ENCODE measurements at places on chromosomes 2 and 18.

DNA sequence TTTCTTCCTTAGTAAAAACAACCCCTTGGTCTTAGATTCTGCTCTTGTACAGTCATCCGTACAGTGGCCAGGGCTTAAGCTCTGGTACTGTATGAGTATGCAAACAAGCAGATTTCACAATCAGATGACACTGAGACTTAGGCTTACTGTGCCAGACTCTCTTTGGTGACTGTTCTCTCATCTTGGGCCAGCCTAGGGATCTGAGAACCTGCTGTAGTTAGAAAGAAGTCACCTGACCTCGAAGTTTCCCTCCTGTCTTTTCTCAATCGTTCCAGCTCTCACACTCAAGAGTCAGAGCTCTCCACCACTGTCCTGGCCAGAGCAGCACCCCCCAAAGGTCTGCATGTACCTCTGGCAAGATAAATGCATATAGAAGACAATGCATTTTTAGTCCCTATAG lies 63.2 kb downstream of the ZEB2 start:
- no peak for DNase-seq

GRCh38 chr2:5183031-5183430 lies 509.2 kb upstream of the SOX11 start:
- no peak for DNase-seq

- no peak for DNase-seq
Observed at GRCh38 chr2:101328474-101329007, 20.0 kb upstream of the RNF149 start.

DNA sequence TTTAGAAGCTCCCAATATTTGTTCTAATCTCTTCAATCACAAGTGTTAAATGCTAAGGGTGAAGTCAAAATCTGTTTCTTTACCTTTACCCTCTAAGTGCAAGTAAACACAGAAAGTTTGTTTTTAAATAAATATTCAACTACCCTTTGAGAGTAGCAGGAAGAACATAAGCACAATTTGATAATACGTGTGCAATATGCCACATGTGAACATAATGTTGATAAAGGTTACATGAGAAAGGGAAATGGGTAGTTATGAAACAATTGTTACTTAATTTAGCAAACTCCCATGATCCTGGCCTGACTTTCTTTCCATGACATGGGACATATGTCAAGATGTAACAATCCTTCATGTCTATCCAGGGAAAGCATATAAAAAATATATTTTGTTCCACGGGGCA lies 7.1 kb downstream of the SPRED2 start:
- no peak for DNase-seq

- no peak for DNase-seq
Observed at GRCh38 chr2:13504808-13505207, 788.1 kb downstream of the TRIB2 start.

- DNase-seq: no peak
Observed at GRCh38 chr2:18829251-18829902, 240.0 kb upstream of the NT5C1B start.

DNA sequence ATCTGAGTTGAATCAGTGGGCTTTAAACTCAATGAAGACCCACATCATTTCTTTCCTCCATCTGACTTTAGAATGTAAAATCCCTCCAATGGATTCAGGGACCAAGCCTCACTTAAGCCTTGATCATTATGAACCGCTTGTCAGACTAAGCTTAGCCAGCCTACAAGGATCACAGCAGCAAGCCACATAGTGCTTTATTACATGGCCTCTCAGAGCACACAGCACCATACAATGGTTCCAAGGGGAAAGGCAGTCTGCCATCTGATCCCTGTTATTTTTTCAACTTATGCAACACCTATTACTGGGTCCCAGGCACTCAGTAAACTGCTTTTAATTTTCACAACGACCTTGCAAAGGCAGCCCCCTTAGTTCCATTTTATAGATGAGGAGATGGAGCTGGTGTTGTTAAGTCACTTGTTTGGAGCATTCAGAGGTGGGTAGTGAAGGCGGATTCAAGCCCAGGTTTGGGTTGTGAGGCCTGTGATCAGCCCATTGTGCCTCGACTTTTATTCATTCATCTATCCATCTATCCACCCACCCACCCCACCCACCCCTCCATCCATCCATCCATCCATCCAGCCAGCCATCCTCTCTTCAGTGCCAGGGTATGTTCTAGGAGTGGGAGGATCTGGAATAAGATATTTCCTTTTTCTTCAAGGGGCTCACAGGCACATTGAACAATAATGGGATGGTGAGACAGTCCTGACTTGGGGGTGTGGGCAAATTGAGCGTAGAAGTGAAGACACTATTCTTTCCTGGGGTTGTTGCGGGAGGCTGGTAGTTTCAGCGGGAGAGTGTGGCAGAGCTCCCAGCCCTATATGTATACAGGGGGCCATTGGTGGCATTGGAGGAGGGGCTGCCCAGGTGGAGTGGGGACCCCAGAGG lies 141.2 kb downstream of the MYCN start:
- DNase-seq: no peak

GRCh38 chr2:180597179-180597578 lies 383.2 kb upstream of the UBE2E3 start:
- no peak for DNase-seq

GRCh38 chr18:10752382-10752781 lies 226.6 kb downstream of the NAPG start:
- no peak for DNase-seq

DNA sequence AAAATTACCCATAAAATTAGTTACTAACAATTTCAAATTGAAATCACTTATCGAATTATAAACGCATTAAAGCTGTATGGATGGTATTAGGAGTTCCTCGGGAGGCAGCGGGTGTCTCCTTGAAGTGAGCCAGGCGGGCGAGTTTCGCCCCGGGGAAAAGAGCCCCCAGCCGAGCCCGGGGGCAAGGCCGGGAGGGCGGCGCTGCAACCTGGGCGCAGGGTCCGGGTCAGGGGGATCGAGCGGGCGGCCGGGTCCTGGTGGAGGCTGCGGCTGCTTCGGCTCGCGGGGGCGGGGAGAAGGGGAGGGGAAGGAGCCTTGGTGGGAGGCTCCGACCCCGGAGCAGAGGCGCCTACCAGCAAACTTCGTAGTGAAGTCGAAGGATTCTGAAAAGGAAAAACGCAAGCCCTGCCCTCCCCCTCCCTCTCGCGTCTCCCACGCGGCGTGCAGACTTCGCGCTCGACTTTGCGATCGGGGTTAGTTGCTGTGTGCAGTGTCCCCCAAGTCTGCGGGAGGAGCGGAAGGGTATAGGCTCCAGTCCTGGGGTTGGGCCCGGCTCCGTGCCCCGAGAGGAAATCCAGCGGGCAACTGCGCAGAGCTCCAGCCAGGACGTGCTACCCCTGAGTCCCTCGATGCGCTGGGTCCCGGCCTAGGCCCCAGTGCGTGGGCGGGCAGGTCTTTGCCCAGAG lies 140.8 kb downstream of the MEIS1 start:
- no peak for DNase-seq

GRCh38 chr18:76491776-76492668 lies 3.0 kb downstream of the ZNF516 start:
- DNase-seq: no peak

- no peak for DNase-seq
Observed at GRCh38 chr2:105100046-105100840, 62.4 kb downstream of the MRPS9 start.

GRCh38 chr18:56748698-56749268 lies 97.6 kb downstream of the WDR7 start:
- DNase-seq: no peak

- DNase-seq: no peak
Observed at GRCh38 chr2:180449171-180449915, 442.2 kb upstream of the CWC22 start.

- no peak for DNase-seq
Observed at GRCh38 chr2:75177427-75177826, 21.9 kb downstream of the TACR1 start.

DNA sequence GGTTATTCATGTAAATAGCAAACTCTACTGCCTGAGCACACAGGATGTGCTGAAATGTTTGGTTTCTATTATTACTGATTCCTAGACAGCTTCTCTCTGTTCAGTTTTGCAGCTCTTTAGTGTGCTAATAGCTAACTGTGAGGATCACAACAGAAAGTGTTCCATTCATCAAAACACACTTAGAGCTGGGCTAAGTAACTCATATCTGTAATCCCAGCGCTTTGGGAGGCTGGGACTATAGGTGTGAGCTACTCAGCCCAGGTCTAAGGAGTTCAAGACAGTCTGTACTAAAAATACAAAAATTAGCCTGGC lies 63.2 kb downstream of the MOGAT1 start:
- DNase-seq: no peak

DNA sequence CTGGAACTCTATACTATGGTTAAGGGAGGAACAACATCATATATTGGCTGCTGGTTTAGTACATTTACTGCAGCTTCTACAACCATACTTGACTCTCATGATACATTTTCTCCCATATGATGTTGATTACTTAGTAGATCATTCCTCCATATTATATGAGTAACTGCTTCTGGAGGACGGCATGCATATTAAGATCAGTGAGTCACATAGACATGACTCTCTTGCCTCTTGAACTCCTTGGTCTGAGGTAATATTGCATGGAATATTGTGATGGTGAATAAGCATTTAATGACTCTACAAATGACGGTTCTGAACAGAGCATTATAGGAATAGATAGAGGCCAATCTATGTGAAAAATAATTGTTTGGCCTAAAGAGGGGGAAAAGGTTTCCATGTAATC lies 418.8 kb upstream of the SPHKAP start:
- no peak for DNase-seq

GRCh38 chr2:172340394-172340793 lies 87.0 kb upstream of the ITGA6 start:
- DNase-seq: no peak

DNA sequence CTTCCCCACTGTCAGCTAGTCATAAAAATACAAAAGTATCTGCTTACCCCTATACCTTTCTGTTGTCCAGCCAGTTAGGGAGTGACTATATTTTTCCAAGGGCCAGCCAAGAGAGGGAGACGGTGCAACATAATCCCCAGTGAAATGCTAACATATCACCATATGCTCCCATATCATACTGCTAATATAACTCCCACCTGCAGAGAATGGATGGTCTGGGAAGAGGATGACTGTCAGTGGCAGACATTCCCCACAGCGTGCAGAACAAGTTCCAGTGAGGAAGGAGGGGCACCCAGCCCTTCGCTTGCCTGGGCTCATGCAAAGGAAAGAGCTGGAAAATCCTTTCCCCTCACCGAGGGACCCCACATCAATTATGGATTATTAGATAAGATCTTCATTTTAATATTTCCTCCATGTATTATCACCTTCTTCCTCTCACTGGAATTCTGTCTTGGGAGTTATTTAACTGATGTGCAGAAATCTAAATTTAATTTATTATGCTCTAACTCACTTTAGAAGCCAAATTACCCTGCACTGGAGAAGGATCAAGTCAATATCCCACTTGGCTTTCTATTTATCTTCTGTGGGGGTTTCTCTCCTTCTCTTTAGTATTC lies 135.6 kb downstream of the GALNT14 start:
- DNase-seq: no peak

- no peak for DNase-seq
Observed at GRCh38 chr2:44480068-44480467, 118.3 kb downstream of the CAMKMT start.

- no peak for DNase-seq
Observed at GRCh38 chr2:26493566-26493965, 15.6 kb upstream of the OTOF start.

DNA sequence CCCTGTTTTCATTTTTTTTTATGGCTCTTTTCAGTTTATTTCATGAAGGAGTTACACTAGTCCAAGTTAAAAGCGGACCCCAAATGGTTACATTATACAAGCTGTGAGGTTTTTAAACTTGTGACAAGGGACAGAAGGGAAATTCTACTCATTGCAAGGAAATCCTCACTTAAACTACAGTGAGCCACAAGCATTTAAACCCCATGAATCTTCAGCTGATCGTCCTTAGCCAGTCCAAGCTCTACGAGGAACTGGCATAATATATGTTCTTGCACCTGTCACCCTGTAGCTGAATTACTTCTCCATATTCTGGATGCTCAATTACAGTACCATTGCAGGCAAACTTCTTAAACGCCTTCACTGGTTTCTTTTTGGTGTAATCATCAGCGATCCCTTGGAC lies 64.5 kb downstream of the ASAP2 start:
- no peak for DNase-seq

DNA sequence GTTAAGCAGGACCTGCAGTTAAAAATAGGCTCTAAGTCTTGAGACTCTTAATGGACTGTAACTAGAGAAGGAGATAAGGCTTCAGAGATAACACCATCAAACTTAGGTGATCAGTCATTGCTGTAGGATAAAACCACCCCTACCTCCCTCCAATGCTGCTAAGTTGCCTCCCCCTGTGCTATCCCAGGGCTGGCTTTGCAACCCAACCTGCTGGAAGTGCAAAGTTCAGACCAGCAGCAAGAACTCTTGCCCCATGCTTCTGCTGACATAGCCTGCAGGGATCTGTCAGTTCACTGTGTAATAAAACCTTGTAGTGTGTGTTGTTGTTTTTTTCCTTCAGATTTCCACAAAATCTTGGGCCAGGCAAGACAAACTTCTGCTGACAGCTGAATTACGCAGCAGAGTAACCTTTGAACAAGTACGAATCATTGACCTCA lies 57.4 kb upstream of the EPB41L3 start:
- no peak for DNase-seq

GRCh38 chr2:99878581-99879350 lies 263.6 kb downstream of the AFF3 start:
- DNase-seq: no peak

DNA sequence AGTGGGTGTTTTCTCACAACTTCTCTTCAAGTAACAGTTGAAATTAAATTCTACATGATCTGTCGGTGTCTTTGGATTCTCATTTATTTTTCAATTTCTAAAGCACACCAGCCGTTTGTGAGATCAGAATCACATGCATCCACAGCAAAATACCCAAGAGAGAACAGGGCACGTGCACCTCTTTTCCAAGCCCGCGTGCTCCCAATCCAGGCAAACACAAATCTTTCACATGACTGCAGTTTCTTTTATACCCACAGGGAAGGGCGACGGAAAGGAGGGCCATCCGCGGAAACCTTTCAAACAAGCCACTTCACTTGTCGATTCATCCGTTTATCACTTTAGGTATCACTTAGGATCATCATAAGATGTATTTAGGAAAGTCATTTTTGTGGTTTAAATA lies 13.0 kb upstream of the DAPL1 start:
- no peak for DNase-seq

All from GOT3 (cell line).